Hematopoietic multipotent progenitor cell treated with erythropoietin and hydrocortisone succinate and interleukin-3 and kit ligand, for 17 days (in vitro differentiated cells): ENCODE measurements at places on chromosomes 1 and 21.

- no peak for DNase-seq
These were observed 10.7 kb upstream of the MRPS14 start for GRCh38 chr1:175033953-175034352.

DNA sequence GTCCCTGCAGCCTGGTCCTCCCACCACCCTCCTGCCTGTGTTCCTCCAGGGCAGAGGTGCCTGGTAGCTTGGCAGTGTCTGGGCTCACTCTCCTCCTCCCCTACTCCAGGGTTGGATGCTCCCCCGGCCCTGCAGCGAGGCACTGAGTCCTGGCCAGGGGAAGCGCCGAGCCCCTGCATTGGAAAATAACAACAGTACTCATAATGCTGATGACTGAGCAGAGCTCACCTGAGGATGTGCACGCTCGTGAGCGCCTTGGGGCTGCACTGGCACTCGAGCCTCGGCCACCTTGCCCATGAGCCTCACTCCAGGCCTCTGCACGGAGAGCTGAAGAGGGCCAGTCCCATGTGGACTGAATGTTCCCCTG, 6.0 kb upstream of the ACTRT2 start:
- DNase-seq = no peak

- no peak for DNase-seq
These were observed 41.0 kb upstream of the USP25 start for GRCh38 chr21:15688809-15689208.

DNA sequence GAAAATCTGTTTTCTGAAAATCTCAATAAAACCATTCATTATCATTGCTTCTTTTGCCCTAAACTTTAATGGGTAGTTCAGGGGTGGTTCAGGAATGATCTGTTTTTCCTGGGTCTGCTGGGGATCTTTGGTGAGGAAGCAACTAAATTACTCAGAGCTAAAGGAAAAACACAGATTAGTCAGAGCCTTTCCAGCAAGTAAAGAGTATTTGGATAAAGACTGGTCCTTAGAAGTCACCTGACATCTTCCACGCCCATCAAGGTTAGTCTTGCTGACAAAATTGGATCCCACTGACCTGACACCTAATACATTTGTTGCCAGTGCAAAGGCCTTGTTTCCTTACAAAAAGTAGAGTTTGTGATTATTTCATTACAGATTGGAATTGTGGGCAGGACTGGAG, 24.2 kb downstream of the HSPA13 start:
- no peak for DNase-seq

DNA sequence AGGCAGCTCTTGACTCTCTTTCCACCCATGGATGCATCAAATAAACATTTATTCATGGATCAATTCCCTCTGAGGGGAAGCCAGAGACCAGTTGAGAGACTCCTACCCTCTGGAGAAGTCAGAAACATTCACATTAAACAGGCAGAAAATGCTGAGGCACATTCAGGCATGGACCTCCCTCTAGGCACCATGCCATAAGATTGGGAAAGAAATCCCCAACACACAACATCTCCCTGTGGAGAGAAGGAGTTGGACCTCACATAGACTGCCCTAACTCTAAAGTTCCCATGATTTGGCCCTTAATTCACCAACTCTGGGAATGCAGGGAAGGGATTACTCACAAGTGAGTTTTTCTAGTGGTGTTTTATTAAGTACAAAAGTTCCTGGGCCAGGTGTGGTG, 415.3 kb upstream of the C1orf87 start:
- DNase-seq = no peak
